Renal pelvis (tissue), 12 donors: ENCODE measurements at places on chromosomes 13 and 19. TPM values are rescaled to one million over a fixed set of nuclear protein-coding genes. Genes with fewer than 3 reads are reported as not detected.
A peak's percentile ranks its signal among the peaks of the same experiment; 100 is the strongest.

Gene LMTK3
- 3.5 TPM for polyA plus RNA-seq

Gene ERICH6B
- 3.0 TPM for polyA plus RNA-seq

Gene FBL
- 373 TPM for polyA plus RNA-seq

Gene RAX2
- not detected for polyA plus RNA-seq

Gene SIN3B
- 95.5 TPM for polyA plus RNA-seq

Gene RPL36
- polyA plus RNA-seq = 635 TPM

Gene TDRD3
- polyA plus RNA-seq = 36.7 TPM

Gene HCN2
- 0.30 TPM for polyA plus RNA-seq

DNA sequence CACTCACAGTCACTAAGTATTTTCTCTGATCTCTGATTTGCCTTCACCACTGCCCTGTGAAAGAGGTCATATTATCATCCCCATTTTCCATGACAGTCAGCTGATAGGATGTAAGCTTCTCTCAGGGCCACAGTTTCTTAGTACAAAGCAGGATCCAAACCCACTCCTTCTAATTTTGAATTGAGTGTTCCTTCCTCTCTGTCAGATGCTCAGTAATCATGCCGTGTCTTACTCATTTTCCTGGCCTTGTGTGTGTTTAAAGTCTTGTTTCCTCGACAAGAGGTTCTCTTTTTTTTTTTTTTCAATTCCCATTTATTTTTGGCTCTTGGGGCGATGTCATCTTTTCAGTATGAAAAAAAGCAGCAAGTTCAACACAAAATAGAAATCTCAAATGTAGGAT is 72.3 kb downstream of the NAA16 start:
- no peak for DNase-seq

DNA sequence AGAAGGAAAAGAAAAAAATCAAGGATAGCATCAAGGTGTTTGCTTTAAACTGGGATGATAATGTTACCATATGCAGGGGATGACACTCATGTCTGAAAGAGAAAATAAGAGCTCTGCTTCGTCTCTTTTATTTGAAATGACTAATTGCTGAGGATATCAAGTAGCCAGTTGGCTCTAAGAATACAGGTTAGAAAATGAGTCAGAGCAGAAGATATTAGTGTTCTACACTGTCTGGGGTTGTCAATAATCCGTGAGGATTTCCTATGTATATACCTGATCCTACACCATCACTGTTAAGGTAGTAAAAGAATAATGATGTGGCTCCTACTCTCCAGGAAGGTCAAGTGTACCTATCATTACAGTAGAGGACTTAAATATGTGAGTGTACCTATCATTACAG is 562.5 kb downstream of the GPC6 start:
- DNase-seq = no peak

DNA sequence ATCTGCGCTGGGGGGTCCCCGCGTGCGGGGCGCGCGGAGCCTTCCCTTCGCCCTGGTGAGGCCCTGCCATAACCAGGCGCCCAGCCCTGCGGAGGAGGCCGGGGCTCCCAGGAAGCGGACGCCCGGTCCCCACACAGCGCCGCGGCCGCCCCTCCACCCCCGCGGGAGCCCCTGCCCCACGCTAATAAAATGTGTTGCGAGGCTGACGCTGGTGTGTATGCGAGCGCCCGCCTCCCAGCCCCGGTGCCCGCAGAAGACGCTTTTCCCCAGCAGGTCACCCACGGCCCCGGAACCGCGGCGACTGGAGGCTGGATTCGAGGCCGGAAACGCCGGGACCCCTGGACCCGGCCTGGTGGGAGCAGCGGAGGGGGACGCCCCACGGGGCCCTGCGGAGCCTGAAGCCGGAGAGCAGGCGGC is 12.1 kb upstream of the CDC34 start:
- DNase-seq = no peak

- DNase-seq = no peak
Observed at GRCh38 chr13:66492479-66492878, 737.7 kb downstream of the PCDH9 start.

DNA sequence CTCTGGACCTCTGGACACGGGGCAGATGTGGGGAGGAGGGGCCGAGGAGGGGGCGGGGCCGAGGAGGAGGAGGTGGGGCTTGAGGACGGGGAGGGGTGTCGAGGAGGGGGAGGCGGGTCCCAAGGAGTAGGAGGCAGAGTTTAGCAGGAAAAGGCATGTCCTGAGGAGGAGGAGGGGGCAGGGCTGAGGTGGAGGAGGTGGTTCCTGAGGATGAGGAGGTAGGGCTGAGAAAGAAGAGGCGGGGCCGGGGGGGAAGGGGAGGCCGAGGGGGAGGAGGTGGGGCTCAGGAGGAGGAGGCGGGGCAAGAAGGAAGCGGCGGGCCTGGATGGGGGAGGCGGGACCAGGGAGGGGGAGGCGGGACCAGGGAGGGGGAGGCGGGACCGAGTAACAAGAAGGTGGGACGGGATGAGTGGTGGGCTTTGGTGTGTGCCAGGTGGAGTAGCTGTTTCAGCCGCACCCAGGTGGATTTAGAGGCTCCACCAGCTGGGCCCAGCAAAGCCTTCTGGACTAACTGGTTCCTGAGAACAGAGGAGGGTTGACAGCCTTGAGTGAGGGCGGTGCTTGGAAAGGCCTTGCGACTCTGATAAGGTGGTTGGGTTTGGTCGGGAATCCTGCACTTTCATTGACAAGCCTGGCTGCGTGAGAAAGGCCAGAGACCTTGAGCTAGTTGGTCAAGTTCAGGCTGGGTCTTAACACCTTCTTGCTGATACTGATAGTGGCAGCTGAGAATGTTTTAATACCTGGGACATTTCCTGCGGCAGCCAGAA is 7.7 kb downstream of the TECR start:
- DNase-seq = peak; percentile 58

GRCh38 chr19:41321600-41322270 is 11.8 kb downstream of the CCDC97 start:
- DNase-seq = no peak

GRCh38 chr13:25771641-25772478 is 280.0 kb downstream of the SHISA2 start:
- DNase-seq = no peak

DNA sequence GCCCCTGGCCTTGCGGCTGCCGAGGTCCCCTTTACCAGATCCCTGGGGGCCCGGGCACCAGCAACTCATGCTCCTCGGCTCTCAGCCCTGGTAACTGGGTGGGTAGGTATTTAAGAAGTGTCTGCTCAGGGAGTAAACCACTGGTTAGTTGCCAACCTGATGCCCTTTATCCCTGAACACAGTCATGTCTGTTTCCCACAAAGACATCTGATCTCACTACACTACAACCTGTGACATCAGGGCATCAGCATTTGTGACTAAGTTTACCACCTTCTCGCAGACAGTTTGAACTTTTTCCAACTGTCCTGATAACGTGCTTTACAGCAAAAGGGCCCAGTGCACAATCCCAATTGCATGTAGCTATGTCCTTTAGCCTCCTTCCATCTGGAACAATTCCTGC is 22.0 kb downstream of the GGACT start:
- DNase-seq = no peak

- no peak for DNase-seq
Observed at GRCh38 chr19:31254180-31254551, 95.1 kb downstream of the TSHZ3 start.

GRCh38 chr19:16830679-16831078 is 1.5 kb downstream of the SIN3B start:
- DNase-seq = no peak

DNA sequence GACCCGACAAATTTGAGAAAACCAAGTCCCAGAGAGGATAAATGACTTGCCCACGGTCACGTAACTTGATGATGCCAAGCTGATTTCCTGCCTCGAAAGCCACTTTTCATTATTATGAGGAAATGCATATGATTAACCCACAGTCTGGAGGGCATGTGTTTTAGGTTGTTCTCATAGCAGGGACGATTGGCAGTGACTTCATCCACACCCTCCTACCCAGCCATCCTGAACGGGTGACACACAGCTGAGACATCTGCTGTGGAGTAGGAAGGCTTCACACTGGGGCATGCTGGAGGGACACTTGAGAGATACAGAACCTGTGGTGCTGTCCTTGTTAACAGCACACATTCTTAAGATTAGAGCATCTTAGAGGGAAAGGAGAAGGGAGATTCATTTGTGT is 65.4 kb upstream of the WDFY2 start:
- no peak for DNase-seq

DNA sequence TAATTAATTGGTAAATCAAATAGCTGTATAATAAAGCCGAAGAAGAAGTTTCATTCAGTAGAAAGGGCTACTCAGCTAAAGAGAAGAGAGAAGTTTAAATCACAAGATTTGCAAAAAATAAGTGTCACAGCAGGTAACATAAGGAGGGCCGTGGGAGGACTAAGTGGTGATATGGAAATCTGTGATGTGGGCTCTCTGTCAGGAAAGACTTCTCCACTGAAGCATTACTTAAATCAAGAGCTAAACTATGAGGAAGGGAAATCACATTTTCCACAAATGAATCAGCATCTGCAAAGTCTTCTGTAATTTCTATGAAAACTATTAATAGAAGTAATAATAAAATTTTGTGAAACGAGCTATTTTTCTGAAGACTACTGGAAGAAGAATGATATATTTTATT is 153.8 kb downstream of the PCDH9 start:
- no peak for DNase-seq

- peak; percentile 71 for DNase-seq
Observed at GRCh38 chr13:112510002-112510780, 77.8 kb downstream of the TUBGCP3 start.

GRCh38 chr13:100128838-100129237 is 39.9 kb downstream of the PCCA start:
- DNase-seq = no peak

- DNase-seq = no peak
Observed at GRCh38 chr13:92256211-92256610, 857.8 kb downstream of the GPC5 start.

DNA sequence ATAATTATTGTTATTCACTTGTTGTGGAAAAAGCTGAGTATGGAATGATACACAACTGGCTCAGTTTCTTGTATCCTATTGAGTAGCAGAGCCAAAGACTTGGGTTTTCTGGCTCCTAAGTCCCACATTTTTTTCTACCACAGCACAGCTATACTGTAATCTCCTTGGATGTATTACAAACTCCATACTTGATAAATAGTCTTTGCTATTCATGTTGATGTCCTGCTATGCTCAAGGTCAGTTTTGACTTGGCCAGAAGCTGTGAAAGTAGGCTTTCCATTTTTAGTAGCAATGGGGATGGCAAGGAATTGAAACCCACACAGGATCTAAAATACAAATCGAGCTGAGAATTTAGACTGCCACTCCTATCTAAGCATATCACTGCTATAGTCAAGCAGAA is 79.1 kb downstream of the B3GLCT start:
- DNase-seq = no peak

- DNase-seq = no peak
Observed at GRCh38 chr13:68745502-68745901, 1362.1 kb upstream of the ATXN8OS start.
